Peyer's patch (tissue), 4 donors: ENCODE measurements at places on chromosomes 1 and 21.

DNA sequence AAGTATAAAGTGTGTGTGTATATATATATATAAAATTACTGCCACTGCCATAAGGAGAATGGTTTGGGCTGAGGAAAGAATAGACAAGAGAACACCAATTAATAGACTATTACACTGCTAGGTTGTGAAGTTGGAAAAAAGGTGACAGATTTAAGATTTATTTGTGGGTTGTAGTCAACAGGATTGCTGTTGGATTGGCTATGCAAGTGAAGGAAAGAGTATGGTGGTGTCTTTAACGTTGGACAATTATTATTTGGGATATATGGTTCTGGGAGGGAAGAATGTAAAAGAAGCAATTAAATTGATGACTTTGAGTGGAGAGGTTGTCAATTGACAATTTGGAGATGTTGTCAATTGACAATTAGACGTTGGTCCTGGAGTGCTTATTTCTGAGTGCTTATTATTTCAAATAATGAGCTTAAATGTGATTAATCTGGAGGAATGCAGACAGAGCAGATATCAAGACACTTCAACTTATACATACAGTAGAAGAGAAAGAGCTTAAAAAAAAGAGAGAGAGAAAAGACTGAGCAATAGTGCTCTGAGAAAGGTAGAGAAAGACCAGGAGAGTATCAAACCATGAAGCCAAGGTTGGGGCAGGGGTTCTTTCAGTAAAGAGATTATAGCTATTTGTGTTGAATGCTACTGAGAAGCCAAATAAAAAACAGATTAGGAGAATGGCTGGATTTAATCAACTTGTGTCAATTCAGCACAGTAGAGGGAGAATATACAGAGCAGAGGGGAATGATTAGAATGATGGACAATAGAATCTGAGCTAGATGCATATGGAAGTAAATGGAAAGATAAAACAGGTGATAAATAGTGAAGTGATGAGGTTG lies 9.7 kb downstream of the PTGS2 start:
- no peak for DNase-seq

GRCh38 chr1:111755331-111756123 lies at the start of gene DDX20:
TSS of gene DDX20 (plus strand) at chr1:111755901. CDS start at chr1:111755925, 24 bp downstream.
- DNase-seq = peak; percentile 98

GRCh38 chr1:184101141-184101540 lies 49.6 kb downstream of the TSEN15 start:
- no peak for DNase-seq

- no peak for DNase-seq
Observed at GRCh38 chr1:3111348-3112021, 42.5 kb downstream of the PRDM16 start.

DNA sequence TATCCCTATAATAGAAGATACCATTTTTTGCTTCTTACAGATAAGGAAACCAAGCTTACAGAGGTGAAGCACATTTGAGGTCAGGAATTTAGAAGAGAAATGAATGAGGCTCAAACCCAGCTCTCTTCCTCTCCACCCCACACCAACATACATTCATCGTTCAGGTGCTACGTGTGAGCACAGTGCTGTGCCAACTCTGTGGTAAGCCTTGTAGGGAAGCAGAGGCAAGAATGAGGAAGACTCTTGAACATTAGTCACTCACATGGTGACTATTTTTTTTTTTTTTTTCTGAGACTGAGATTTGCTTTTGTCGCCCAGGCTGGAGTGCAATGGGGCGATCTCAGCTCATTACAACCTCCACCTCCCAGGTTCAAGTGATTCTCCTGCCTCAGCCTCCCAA lies 314.0 kb downstream of the NTNG1 start:
- no peak for DNase-seq

DNA sequence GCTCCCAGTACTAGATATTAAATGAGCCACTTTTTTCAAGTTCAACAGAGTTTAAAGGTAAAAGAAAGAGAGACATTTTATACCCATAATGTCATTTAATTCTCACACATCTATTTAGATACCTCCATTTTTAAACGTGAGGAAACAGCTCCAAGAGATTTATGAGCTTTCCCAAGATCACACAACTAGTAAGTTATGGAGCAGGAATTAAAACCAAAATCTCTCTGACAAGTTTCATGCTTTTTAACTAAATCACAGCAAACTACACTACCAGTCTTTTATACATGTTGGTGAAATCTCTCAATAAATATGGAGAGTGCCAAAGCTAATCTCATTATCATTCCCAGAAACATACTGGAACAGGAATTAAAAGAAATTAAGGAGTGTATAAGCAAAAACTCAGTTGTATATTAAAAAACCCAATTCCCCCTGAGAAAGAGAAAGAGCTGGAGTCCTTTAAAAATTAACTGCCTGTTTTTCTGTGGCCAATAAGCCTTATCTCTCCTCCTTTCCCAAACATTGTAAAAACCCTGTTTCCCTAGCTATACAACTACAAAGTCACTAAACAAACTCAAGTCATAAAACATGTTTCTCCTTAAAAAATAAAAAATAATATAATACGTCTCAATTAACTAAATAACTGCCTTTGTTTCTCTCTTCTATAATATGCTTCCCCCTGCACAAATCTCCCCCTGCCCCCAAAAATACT lies 26.7 kb upstream of the THEM4 start:
- no peak for DNase-seq

- no peak for DNase-seq
Observed at GRCh38 chr1:193120604-193121166, 1.1 kb upstream of the CDC73 start.

GRCh38 chr1:8422510-8423268 lies 104.8 kb downstream of the SLC45A1 start:
- peak; percentile 58 for DNase-seq

DNA sequence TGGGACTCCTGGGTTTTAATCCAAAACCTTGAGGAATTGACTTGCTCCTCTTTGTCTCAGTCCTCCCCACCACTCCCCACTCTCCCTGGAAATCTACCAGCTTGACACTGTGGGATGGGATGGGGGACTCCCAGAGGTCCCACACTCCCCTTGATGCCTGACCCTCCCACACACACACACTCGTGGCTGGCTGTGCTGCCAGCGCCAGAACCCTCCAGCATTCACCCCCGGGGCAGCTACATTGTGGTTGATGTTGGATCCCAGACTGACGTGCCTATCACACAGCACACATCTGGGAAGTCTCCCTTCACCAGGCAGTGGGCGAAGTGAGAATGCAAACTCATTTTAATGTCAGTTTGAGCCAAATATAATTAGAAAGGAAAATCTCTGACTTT lies 10.0 kb downstream of the KIRREL1 start:
- no peak for DNase-seq

DNA sequence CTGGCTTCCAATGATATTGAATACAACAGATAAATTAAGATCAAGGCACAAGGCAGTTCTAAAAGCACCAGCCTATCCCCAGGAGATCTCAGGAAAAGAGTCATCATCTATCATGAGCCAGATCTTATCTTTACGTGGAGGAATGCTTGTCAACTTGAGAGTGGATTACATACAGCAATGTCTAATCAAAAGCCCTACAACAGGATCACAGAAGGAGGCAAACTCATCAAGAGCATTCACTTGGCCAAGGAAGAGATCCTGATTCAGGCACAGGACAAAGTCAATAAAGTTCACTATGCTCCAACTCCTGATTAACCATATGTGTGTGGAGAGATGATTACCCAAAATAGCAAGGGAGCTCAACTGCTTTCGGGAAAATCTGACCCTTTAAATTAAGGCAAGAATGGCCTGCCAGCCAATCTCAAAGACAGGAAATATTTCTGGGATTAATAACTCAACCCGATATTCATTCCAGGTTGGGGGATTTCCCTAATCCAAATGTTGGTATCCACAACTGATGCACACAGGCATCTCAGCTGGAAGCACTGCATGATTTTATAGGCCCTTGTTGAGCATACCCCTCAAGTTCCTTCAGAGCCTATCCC lies 33.7 kb downstream of the TBX15 start:
- no peak for DNase-seq
